GF-D8 (cell line): ENCODE measurements at places on chromosomes 5 and 9.

DNA sequence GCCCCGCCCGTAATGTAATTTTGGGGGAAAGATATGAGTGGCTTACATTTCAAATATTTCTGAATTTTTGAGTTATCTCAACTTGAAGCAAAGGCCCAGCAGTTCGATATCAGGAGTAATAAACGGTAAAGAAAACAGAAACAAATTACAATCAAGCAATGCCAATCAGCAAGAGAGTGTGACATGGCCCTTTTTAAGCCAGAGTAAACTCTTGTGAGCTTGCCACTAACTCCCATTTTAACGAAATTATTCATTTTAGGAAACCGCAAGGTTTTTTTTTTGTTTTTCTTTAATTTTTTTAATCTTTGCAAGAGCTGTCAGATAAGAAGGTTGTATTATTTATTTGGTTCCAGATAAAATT, 17.6 kb upstream of the CDK7 start:
- DNase-seq, result no peak

DNA sequence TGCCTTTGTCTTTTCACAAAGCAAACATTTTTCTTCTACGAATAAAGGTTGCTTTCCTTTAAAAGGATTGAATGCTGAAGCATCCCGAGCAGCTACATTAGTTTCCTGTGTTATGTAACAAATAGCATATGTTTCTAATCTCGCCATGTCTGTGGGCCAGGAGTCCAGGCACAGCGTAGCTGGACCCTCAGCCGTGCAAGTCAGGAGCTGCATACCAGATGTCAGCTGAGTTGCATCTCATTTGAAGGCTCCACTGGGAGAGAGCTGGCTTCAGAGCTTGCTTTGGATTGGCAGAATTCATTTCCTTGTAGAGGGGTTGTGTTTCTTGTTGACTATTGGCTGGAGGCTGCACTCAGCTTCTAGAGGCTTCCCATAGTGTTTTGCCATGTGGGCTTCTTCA, 16.0 kb upstream of the GOLPH3 start:
- DNase-seq, result no peak

GRCh38 chr5:58357799-58358500, 101.9 kb downstream of the PLK2 start:
- DNase-seq, result no peak

DNA sequence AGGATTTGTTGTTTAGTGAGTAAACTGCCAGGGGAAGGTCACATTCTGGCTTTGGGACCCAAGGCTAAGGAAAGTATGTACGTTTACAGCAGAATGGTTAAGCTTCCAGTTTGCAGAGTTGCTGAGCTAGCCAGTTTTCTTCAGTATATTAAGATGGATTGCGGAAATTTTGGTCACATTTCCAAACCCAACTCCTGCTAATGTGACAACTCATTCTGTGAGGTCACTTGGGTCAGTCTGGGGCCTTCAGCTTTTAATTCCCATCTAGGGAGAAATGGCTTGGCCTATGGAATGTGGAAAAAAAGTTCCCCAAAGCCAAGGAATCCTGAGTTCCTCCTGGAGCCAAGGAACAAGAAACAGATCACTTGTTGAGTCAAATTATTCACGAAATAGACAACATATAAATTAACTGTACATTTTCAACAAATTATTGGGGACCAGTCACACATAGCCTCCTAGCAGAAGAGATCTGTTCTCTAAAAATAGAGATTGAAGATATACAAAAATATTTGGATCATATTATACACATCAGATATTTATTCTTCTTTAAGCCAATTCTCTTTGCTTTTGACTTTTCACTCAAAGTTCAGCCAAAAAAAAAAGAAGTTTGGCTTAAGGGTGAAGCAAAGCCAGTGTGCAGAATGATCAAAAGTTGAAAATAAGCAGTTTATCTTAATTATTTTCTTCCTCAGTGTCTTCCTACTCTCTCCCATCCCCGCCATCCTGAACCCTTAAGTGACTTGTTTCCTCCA, 8.8 kb downstream of the KCNV2 start:
- no peak for DNase-seq

- no peak for DNase-seq
These were observed 12.2 kb downstream of the GPR150 start for GRCh38 chr5:95631991-95632675.
